ENCODE measurements at places on chromosomes 6 and 20. TPM values are rescaled to one million over a fixed set of nuclear protein-coding genes. Genes with fewer than 3 reads are reported as not detected.

DNA sequence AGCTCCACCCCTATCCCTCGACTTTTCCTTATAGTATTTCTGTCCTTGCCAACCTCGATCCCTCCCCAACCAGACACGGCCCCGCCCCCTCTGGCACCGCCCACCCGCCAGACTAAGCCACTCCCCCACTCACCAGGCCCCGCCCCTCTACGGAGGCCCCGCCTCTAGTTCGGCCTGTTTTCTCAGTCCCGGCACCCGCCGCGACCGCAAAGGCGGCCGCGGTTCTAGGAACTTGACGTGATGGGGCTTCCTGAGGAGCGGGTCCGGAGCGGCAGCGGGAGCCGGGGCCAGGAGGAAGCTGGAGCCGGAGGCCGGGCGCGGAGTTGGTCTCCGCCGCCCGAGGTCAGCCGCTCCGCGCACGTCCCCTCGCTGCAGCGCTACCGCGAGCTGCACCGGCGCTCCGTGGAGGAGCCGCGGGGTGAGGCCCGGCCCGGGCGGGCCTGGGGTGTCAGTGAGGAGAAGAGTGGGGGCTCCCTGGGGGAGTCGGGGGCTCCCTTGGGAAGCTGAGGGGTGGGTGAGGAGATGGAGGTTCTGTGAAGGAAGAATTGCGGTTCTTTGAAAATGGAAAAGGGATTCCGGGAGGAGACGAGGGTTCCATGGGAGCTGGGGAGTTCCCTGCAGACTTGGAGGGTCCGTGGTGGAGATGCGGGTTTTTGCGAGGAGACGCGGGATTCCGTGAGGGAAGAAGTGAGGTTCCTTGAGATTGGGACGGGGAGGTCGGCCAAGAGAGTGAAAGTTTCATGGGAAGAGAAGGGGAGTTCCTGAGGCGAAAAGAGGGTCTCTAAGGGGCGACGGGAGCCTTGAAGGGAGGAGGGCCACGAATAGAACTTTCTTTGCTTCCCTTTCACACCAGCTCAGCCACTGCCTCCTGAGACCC lies at the start of gene ACSS2:
Gene ACSS2, plus strand, starts transcription at position 207 of the 877 bp plus-strand sequence. Its CDS starts 34 bp downstream, at position 241.
- H3K4me3 ChIP-seq, result peak within 1 kb of the TSS; percentile 75
- DNase-seq, result peak; percentile 99
- no peaks in the 10 kb centered on the region for H3K36me3 ChIP-seq

- no peak for DNase-seq
- H3K4me3 ChIP-seq, result peak overlapping the region; percentile 37
- no peaks in the 10 kb centered on the region for H3K36me3 ChIP-seq
- H3K4me1 ChIP-seq, result peaks cover 54% of the 10 kb centered on the region
Observed at GRCh38 chr20:57259938-57260921, 6.2 kb downstream of the BMP7 start.

GRCh38 chr20:62208795-62209755 lies 11.0 kb downstream of the HRH3 start:
- no peak overlapping the region for H3K4me3 ChIP-seq
- H3K27me3 ChIP-seq, result no peaks in the 10 kb centered on the region
- no peak overlapping the region for H3K27ac ChIP-seq
- no peaks in the 10 kb centered on the region for H3K36me3 ChIP-seq

DNA sequence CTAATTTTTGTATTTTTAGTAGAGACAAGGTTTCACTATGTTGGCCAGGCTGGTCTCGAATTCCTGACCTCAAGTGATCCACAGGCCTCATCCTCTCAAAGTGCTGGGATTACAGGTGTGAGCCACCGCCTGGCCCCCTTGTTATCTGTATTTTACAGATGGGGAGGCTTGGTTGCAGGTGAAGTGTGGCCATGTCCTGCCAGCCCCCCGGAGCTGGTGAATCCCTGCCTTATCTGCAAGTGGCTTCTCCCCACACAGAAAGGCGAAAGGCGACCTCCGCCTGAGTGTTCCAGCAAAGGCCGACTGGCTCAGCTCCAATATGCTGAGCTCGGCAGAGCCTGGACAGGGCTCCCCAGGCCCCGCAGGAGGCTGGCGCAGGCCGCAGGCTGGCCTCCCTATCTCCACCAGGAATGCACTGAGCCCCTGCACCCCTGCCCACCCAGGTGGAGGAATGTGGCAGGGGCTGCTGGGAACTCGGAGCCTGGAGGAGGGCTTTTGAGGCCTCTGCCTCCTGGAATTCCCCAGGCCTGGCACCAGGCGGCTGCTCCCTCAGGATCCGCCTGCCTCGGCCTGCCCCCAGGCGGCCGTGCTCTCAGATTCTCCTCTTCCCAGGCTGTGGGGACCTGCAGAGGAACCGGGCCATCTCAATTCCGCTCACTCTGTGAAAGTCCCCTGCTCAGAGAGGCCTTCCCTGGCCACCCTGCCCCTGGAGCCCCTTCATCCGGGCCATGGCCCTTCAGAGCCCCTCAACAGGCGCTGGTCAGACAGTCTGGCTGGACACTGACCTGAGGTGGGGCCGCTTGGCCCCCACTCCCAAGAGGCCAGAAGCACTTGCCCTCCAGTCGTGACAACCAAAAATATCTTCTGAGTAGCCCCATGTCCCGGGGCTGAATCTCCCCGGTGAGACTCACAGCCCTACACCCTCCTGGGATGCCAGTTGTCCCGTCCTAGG lies 9.3 kb upstream of the LAMA5 start:
- H3K4me3 ChIP-seq, result no peak overlapping the region
- H3K36me3 ChIP-seq, result no peaks in the 10 kb centered on the region
- peaks cover 29% of the 10 kb centered on the region for H3K4me1 ChIP-seq
- H3K27ac ChIP-seq, result peak overlapping the region; percentile 71

- no peaks in the 10 kb centered on the region for H3K36me3 ChIP-seq
- no peak for DNase-seq
- no peak overlapping the region for H3K4me3 ChIP-seq
- H3K27me3 ChIP-seq, result no peaks in the 10 kb centered on the region
- no peak overlapping the region for H3K27ac ChIP-seq
- H3K4me1 ChIP-seq, result no peaks in the 10 kb centered on the region
Observed at GRCh38 chr20:50625986-50626677, 65.2 kb downstream of the RIPOR3 start.

DNA sequence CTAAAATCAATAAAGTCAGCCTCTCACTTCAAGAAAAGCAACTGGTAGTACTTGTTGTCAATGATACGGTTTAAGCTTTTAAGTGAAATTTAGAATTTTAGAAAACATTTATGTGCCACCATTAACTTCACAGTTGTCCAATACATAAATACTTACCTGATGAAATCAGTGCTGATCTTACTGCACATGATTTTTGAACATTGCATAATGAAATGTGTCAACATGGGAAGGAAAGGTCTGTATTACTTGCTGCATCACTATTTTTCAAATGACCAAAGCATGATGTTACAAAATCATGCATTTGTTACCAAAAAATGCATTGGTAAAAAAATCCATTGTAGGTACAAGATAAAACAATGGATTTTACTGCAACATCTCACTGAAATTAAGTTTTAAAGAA lies 284.3 kb downstream of the EPM2A start:
- H3K27me3 ChIP-seq, result no peaks in the 10 kb centered on the region
- DNase-seq, result no peak
- no peaks in the 10 kb centered on the region for H3K4me1 ChIP-seq

GRCh38 chr6:28534306-28534705 lies 8.6 kb downstream of the GPX5 start:
- no peak overlapping the region for H3K27ac ChIP-seq
- H3K27me3 ChIP-seq, result no peaks in the 10 kb centered on the region
- peaks cover 2% of the 10 kb centered on the region for H3K4me1 ChIP-seq
- H3K4me3 ChIP-seq, result no peak overlapping the region

DNA sequence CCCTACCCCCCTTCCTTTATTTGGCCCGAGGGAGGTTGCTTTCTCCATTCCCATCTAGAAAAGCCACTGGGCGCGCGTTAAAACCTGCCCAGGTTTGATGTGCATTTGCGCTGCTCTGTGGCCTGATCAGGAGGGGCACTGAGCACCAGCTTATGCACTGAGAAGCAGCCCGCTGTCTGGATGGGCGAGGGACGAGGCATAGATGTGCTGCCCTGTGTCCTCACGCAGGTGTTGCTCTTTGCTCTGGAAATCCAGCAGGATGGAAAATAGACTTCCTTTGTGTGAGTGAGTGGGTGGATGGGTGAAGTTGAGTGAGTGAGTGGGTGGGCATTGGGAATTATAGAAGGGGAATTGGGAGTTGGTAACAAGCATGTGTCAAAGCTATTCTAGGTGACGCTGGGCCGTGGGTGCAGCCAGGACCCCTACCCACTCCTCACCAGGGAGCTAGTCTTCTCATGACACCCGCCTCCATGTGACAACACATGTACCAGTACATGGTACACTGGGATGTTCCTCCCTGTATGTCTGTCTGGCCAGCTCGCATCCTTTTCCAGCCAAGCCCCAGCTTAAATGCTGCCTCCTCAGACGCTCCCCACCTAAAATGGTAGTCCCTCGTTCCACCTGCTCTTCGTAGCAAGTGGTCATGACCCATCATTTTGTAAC lies 162.6 kb downstream of the DTNBP1 start:
- no peaks in the 10 kb centered on the region for H3K27me3 ChIP-seq
- H3K27ac ChIP-seq, result no peak overlapping the region
- peaks cover 56% of the 10 kb centered on the region for H3K36me3 ChIP-seq
- no peak overlapping the region for H3K4me3 ChIP-seq

GRCh38 chr6:158376631-158377081 lies 64.4 kb downstream of the TULP4 start:
- no peak overlapping the region for H3K27ac ChIP-seq
- no peak for DNase-seq
- no peaks in the 10 kb centered on the region for H3K36me3 ChIP-seq

DNA sequence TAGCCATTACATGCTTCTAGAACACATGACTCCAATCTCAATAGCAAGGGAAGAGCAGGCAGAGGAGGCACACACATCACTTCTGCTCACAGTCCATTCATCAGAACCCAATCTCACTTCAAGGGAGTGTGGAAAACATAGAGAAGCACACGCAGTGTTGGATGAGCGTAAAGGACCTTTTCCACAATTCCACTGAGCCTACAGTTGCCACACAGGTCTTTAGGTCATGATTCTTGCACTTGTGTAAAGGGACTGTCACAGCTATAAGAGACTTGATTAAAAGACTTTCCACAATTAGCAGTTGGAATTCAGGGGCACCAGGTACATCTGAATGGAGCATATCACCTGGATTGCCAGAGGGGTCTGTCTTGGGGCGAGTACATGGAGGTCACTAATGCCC lies 86.2 kb downstream of the TBC1D7 start:
- H3K27ac ChIP-seq, result no peak overlapping the region
- no peak overlapping the region for H3K4me3 ChIP-seq

GRCh38 chr6:130365166-130366106 lies at the start of gene TMEM200A:
Gene TMEM200A, plus strand, starts transcription at chr6:130366017. Its CDS starts 74,406 bp downstream, at chr6:130440423.
- peak within 1 kb of the TSS; percentile 76 for H3K4me3 ChIP-seq
- H3K36me3 ChIP-seq, result no peaks in the 10 kb centered on the region
- no peak within 1 kb of the TSS for H3K27ac ChIP-seq
- DNase-seq, result peak; percentile 39
- H3K27me3 ChIP-seq, result no peaks in the 10 kb centered on the region
- H3K4me1 ChIP-seq, result no peaks in the 10 kb centered on the region

- H3K27me3 ChIP-seq, result no peaks in the 10 kb centered on the region
- no peak overlapping the region for H3K27ac ChIP-seq
- H3K36me3 ChIP-seq, result no peaks in the 10 kb centered on the region
Observed at GRCh38 chr6:132937466-132937906, 123.1 kb downstream of the RPS12 start.

- no peaks in the 10 kb centered on the region for H3K4me1 ChIP-seq
- no peaks in the 10 kb centered on the region for H3K36me3 ChIP-seq
- H3K27ac ChIP-seq, result no peak overlapping the region
- H3K27me3 ChIP-seq, result no peaks in the 10 kb centered on the region
Observed at GRCh38 chr6:27130668-27131428, 116.7 kb upstream of the PRSS16 start.

DNA sequence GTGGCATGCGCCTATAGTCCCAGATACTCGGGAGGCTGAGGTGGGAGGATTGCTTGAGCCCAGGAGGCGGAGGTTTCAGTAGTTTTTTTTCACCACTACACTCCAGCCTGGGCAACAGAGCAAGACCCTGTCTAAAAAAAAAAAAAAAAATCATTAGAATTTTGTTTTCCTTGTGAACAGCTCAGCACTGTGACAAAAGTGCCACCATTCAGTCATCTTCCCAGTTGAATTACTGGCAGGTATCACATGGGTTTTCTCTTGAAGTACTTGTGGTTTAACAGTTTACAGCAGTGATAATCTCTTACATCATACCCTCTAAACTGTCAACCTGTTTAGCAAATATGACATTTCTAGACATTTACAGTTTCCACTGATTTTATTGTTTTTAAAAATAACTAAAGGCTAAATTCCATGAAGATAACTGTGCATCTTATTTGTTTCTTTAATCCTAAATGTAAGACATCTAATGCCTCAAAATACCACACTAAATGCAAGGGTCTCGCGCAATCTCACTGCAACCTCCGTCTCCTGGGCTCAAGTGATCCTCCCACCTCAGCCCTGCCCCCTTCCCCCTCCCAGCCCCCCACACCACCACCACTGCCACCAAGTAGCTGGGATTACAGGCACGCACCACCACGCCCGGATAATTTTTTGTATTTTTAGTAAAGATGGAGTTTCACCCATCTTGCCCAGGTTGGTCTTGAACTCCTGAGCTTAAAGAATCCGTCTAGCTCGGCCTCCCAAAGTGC lies 7.0 kb downstream of the TRPC4AP start:
- no peak overlapping the region for H3K27ac ChIP-seq
- no peaks in the 10 kb centered on the region for H3K4me1 ChIP-seq
- H3K27me3 ChIP-seq, result no peaks in the 10 kb centered on the region

GRCh38 chr6:138004430-138005287 lies 102.6 kb downstream of the PERP start:
- DNase-seq, result no peak
- no peaks in the 10 kb centered on the region for H3K27me3 ChIP-seq
- H3K36me3 ChIP-seq, result no peaks in the 10 kb centered on the region
- H3K27ac ChIP-seq, result no peak overlapping the region
- peaks cover 5% of the 10 kb centered on the region for H3K4me1 ChIP-seq

GRCh38 chr20:41952166-41952565 lies 334.0 kb upstream of the CHD6 start:
- no peaks in the 10 kb centered on the region for H3K4me1 ChIP-seq
- DNase-seq, result no peak
- no peaks in the 10 kb centered on the region for H3K27me3 ChIP-seq
- H3K27ac ChIP-seq, result no peak overlapping the region
- H3K36me3 ChIP-seq, result no peaks in the 10 kb centered on the region

- no peaks in the 10 kb centered on the region for H3K36me3 ChIP-seq
- no peak overlapping the region for H3K4me3 ChIP-seq
- H3K27ac ChIP-seq, result no peak overlapping the region
- no peaks in the 10 kb centered on the region for H3K4me1 ChIP-seq
Observed at GRCh38 chr6:150304429-150304828, 64.4 kb upstream of the IYD start.

- no peaks in the 10 kb centered on the region for H3K36me3 ChIP-seq
- 0 out of 2 replicates have a peak overlapping the region, but pooled peaks have one; percentile 42 for H3K27ac ChIP-seq
- no peak overlapping the region for H3K4me3 ChIP-seq
- H3K27me3 ChIP-seq, result no peaks in the 10 kb centered on the region
- peaks cover 7% of the 10 kb centered on the region for H3K4me1 ChIP-seq
Observed at GRCh38 chr6:30682143-30683117, 4.0 kb downstream of the PPP1R18 start.

Gene HUS1B
- total RNA-seq, result 0.75 TPM

Gene GRIK2
- total RNA-seq, result 2.2 TPM

Gene SIRPB2
- total RNA-seq, result 0.28 TPM

Gene MRPS10
- 33.6 TPM for total RNA-seq

Gene PLEKHG1
- total RNA-seq, result 2.2 TPM

Gene ATRN
- total RNA-seq, result 17.4 TPM

Gene CLPSL2
- 1.4 TPM for total RNA-seq

All from H1 (cell line).